NCI-H510A treated with DMSO at 0.1 percent for 48 hours (cell line): ENCODE measurements at places on chromosomes 4 and X.

GRCh38 chrX:54807524-54808108 is at the start of gene MAGED2:
Gene MAGED2 (plus strand): TSS chrX:54807745. CDS start chrX:54809332, 1,587 bp downstream.
- peak; percentile 60 for DNase-seq

DNA sequence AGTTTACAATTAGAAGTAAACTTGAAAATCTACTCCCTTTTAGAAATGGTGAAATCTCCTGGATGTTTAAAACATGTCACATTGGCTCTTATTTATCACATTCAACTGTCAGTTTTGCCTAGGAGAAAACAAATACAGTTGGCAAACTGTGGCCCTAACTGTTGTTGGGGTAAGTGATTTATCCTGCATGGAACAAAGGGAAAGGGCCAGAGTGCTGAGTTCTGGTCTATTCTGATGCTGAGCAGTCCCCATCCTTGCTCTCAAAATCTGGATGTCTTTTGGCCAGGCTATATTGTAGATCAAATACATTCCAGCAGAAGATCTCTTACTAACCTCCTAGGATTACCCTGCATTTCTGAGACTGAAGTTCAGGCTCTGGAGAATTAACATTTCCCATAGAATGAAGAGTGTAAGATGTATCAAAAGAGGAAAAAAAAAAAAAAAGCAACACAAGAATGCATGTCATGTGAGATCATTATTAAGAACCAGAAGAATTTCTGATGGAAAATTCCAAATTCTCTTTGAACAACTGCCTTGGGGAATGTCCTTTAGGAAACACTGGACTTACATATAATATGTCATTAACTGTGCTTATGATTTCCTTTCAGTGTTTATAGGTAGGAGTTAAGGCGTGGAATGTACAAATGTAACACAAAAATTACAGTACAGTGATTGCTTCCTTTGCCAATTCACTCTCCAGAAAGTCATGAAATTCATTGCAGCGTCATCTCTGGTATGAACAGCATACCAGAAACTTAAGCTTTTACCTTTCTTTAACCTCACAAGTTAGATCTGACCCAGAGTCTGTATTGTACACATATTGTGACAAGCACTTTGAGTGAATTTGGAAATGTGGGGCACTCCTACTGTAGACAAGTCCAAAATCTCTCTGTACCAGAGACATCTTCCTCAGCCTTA is 1012.5 kb upstream of the LCORL start:
- DNase-seq = no peak

DNA sequence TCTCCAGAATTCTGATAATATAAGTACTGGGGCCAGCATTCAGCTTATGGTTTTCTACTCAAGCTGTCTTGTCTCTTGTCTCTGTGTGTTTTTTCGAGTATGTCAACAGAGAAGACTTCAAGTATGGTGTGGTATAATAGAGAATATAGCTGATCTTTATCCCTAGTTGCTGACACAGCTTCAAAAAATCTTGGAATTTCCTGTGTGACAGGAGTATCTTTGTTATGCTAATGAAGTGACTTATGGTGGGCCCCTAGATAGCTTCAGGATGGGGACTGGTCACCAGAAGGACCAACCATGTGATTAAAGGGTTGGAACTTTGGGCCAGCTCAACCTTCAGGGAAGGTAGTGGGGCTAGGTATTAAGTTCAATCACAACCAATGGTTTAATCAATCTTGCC is 2.9 kb downstream of the GPRASP3 start:
- no peak for DNase-seq

- DNase-seq = no peak
Measured at GRCh38 chrX:28312965-28313364, 274.3 kb upstream of the IL1RAPL1 start.

DNA sequence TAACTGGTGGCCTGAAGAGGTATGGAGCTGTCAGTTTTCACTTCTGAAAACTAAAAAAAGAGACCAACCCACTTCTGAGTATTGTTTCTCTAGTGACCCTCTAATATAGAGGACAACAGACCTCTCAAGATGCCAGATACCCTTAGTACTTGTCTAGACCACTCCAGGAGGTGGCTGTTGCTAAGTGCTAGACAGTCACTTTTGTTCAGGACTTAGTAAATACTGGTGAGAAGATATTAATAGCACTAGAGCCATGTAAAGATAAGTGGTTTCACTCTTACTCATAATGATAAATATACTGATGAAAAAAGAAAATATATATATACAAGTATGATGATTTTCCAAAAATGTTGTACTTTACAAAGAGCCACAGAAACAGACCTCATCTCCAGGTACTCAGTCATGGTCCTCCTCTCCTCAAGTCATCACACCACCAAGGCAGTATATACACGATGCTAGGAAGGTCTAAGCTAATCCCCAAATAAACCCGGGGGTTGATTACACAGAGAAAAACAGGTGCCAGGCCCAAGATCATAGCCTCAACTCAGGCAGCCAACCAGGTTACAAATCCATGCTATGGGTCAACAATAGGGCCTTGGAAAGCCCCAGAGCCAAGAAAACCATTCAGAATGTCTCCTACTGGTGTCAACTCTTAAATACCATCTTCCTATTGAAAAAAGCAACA is 66.9 kb downstream of the ARHGEF9 start:
- DNase-seq = no peak

GRCh38 chr4:57475424-57475823 is 365.2 kb upstream of the IGFBP7 start:
- DNase-seq = no peak

DNA sequence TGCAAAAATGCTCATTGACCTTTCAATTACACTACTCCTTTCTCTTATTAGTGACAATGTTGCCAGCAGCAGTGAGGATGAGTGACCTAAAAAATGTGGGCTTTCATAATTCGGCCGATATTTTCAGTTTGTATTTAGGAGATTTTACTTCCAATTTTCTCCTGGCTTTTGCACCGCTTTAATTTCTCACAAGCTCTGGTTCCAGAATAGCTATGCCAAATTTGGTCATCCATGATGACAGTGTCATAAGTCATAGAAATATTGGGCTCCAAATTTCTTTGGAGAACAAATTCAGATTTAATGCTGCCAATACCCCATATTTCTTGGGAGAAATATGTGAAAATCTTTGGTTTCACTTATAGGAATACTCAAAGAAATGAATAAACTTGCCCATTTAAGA is 187.7 kb upstream of the HCCS start:
- DNase-seq = no peak

DNA sequence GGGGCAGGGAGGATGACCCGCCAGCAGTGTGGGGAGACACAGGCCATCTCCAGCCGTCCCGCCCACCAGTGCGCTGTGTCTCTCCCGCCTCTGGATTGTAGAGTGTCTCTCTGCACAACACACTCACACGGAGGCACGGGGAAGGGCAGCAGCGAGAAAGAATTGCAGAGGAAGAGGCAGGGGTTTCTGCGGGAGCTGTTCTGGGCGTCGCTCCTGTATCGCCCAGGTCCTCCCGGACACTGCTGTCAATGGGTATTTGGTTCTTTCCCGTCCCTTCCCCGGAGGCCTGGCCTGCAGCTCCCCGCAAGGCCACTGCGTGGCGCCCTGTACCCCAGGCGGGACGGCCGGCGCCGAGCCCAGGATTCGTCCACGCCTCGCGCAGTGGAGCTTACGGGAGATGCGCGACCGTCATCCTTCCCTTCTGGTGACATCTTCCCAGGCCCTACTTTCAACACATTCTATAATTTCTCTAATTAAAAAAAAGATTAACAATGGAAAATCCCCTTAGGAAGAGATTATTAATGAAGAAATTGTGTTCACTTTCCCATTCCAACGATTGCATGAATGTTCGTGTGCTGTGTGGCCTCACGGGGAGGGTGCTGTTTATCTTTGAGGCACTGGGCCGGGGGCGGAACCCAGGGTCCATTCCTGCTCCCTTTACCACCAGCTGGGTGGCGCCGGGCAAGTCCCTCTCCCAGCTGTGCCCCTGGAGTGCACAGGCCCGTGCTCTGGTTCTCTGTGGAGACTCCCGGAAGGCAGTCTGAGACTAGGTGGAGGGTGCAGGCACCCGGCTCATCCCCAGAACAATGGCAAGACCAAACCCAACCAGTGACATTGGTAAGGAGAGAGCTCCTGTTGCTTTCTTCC is 95.7 kb downstream of the CPZ start:
- no peak for DNase-seq

DNA sequence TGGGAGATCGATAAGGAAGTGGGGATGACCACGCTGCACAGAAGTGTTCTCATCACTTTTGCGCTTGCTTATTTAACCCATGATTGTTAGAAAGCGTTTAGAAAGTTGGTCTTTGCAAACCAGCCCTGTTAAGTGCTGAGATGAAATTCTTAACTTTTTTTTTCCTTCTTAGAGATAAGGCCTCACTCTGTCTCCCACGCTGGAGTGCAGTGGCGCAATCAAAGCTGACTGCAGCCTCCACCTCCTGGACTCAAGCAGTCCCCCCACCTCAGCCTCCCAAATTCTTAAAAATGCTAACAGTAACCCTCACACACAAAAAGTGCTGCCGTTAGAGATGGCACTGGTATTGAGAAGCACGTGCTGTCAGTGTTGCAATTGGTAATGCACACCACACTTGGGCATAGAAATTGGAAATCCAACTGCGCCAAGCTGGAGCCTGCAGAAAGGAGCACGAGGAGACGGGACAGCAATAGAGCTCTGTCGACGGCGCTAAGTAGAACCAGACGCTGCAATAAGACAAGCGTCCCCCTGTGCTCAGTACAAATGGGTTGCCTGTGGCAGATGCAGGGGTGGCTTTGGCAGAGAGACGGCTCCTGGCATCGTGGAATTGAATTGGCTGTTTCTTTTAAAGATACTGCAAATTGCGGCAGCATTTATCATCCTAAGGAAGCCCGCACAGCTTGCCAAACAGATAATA is 113.4 kb downstream of the TBL1X start:
- no peak for DNase-seq

DNA sequence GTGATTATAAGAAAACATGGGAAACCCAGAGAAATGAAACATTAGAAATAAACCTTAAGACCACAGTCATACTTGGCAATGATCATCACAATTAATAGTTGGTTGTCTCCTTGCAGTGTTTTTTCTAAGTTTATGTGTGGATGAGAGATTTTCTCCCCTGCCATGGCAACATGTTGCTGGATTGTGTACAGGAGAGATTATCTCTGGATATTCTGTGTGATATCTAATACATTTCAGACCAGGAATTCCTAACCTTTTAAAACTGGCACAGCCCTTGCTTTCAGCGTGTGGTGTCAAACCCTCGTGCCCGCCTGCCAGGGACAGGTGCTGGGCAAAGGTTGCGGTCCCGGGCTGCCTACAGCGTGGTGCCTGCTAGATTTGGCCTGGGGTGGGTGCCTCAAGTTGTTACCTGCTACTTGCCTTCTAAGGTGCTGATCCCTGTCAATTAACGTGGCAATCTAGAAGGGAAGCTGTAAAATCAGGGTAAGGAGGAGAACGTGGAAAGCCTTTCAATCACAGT is 100.5 kb downstream of the TMEM131L start:
- no peak for DNase-seq

DNA sequence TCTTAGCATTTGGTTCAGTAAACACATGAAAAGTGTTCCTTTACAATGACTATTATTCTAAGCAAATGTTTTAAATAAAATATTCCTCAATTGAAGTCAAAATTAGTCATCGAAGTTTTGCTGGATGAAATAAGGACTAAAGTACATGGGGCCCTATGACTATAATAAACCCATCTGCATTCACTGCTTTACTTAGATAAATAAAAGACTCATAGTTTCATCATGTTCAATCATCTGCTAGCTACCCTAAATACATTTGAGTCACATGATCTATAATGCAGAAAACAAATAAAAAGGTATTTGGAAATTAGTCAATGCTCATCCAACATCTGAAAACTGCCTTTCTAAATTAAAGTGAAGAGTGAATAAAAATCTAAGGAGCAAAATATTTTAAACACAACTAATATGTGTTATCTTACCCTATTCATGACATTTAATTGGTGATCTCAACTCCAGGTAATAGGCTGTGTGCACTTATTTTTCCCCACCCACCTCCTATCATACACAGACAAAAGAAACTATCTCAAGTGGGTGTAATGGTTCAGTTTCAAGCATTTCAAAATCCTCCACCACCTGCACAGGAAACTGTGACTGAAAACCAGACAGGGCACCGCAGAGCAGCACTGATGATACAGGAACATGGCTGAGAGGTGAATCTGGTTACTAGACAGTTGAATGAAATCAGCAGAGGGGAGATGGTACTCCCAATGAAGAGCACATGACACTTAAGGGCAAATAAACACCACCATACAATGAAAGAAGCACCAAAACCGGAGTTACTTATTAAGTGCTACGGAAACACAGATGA is 78.6 kb downstream of the CAMK2D start:
- peak; percentile 84 for DNase-seq

DNA sequence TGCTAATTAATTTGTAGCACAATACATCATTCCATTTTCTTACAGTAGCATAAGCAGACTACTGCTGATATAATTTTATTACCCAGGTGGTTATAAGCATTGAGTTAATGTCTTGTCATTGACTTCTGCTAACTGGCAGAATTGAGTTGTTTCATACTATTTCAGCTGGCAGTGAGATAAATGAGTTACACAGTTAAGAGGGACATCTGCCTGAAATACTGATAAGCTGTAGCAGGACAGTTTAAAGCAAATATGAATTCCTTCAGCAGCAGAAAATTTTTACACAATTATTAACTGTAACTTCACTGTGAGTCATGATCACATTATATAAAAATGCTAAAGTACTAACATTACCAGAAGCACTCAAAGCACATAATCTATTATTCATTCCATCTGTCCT is 326.8 kb downstream of the INPP4B start:
- no peak for DNase-seq

- DNase-seq = no peak
Measured at GRCh38 chr4:6568689-6569332, 6.2 kb upstream of the MAN2B2 start.
